RWPE2 (cell line): ENCODE measurements at places on chromosomes 2 and 18.
A peak's percentile ranks its signal among the peaks of the same experiment; 100 is the strongest.

DNA sequence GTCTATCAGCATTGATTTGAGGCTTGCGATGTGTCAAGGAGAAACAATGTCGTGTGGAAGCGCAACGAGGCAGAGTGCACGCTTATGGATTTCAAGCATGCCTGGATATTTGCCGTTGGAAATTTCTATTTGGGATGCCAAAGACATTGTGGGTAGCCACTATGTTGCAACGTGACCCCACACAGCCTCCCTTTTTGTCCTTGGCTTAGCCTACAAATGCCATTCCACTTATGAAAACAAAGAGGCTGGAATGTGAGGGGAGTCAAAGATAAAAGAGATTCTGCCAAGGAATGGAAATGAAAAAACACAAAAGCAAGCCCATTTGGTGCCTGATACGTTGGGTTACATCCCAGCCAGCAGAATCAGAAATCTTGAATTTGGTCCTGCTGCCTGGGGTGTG is 721.2 kb downstream of the GALR1 start:
- no peak for DNase-seq

DNA sequence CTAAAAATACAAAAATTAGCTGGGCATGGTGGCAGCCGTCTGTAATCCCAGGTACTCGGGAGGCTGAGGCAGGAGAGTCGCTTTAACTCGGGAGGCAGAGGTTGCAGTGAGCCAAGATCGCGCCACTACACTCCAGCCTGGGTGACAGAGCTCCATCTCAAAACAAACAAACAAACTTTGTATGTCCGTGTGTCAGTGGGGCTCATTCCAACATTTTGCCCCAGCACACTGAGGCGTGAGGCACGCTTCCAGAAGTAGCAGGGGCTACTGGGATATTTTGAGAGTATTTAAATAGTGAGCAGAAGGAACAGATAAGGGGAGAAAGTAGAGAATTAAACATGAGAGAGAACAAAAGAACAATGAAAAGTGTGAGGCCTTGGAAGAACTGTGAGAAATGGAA is 83.3 kb upstream of the TANK start:
- no peak for DNase-seq

DNA sequence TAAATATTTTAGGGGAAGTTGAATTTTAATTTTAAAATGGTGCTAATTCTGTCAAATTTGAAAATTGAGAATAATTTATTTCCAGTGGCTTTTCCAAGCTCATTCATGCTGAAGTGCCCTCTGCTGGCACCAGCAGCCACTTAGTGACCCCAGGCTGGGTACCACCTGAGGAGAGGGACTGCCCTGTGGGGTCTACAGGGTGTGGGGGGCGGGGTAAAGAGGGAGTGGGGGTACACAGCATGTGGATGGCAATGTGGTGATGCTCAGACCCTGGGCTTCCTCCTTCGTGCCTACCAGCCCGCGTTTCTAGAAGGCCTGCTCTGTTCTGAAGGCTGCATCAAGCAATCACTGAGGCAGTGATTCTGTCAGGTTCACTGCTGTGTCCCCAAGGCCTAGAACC is 45.1 kb upstream of the SCLY start:
- no peak for DNase-seq

DNA sequence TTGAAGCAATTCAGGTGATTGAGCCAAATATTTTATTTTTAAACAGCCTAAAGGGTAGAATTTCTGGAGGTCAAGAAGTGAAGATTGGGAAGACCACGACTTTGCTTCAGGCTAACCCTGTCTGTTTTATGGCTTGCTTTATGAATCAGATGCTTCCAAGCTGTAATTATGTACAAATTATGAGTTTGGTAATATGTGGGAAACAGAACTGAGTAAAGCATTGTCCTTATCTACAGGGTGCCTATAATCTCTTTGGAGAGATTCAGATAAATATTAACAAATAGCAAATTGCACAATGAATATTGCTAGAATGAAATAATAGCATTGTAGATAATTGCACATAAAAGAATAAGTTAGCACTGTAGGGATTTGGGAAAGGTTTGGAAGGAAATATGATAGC is 539.4 kb upstream of the CDH2 start:
- DNase-seq, result no peak

GRCh38 chr2:128280901-128281321 is 37.8 kb downstream of the HS6ST1 start:
- no peak for DNase-seq

GRCh38 chr2:231296401-231296974 is 98.1 kb downstream of the ARMC9 start:
- no peak for DNase-seq

DNA sequence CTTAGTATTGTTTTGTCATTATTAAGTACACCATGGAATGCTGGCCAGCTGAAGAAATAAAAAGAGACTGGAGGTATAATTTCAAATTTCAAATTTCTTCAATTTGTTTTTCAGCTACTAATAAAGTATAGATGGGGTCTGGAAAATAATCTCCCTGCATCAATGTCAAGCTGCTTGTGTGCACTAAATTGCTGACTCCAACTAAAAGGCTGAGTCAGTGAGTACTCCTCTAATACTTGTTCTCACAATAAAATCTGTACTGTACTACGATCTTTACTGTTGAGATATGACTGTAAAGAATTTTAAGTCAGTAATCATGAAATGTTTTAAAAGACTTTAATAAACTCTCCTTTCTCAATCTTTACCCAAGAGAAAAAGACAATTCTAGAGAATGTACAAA is 131.9 kb downstream of the SATB2 start:
- no peak for DNase-seq

GRCh38 chr2:209960045-209960444 is 42.4 kb upstream of the RPE start:
- DNase-seq, result no peak

DNA sequence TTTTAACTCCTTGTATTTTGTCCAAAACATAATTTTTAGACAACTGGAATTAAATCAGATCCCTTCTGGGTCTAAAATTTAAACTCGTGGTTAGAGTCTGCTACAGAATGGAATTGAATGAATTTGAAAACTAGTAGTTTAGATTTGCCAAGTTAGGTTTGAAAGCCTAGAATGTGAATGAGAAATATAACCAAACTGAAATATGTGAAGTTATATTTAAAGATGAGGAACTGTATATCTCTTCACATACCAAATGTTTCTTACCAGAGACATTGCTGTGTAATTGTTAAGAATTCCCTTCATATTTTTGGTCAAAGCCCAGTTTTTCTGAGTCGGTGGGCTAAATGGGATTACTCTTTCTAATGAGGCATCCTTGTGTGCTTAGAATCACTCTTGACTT is 74.2 kb downstream of the LPIN1 start:
- DNase-seq, result no peak

DNA sequence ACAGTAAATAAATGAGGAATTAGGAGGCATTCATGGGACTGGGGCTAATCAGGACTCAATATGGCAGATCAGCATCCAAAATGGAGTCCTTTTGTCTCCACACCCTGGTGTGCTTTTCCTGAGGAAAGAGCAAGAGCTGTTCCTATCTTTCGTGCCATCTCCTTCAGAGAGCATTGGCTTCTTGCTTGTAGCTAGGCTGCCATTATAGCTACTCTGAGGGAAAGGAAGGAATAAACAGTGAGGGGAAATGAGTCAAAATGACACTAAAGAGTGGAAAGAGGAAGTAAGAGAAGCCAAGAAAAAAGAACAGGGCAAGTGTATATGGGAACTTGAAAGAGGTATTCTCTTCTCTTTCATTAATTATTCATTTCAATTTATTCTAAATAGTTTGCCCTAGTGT is 8.4 kb upstream of the NMI start:
- no peak for DNase-seq

GRCh38 chr2:178718283-178718682 is 88.9 kb downstream of the TTN start:
- no peak for DNase-seq

GRCh38 chr2:86446060-86446459 is 4.9 kb downstream of the KDM3A start:
- DNase-seq, result no peak

DNA sequence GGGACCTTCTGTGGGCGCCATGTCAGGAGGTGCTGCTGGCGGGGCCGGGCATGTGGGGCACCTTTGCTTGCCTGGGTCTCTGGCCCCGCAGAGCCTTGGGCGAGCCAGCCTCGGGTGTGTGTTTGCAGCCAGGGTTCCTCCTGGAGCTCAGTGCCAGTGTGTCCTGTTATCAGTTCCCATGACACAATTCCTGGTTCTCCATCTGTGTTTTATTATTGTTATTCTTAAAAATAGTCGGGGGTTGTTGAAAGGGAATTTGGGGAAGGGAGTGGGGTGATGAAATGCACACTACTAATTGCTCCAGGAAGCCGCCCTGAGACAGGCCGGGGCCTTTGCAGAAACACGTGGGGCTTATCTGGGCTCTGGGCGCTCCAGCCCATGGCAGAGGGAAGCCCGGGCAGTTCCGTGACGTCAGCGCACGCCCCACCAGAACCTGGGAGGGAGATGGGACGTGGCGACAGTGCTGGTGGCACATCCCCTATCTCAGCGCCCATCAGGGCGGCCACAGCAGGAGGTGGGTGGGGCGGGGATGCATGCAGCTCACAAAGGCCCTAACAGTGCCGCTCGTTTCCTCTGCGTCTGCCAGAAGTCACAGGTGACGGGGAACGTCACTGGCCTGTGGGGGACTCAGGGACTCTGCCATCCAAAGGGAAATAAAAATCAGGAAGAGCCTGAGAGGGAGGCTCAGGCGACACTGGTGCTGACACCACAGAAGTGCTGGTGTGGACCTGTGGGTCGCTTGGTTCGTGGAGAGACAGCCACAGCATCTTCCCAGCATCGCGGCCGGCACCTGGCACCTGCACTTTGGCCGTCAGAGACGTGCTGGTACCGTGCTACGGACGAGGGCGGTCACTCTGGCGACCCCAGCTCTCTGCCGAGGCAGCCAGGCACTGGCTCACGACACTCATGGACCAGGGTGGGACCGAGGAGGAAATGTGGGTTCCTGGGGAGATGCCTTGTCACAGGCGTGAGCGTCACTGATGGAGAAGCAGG is 131.0 kb downstream of the NFATC1 start:
- peak; percentile 47 for DNase-seq

DNA sequence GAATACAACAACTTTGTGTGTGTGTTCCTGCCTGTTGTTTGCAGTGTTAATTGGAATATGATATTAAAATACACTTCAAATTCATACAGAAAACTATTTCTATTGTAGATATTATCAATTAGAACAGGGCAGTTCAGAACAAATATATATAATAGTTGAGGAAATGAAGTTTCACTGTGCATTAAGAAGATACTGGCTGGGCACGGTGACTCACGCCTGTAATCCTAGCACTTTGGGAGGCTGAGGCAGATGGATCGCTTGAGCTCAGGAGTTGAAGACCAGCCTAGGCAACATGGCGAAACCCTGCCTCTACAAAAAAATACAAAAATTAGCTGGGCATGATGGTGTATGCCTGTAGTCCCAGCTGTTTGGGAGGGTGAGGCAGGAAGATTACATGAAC is 79.3 kb downstream of the ASAP2 start:
- no peak for DNase-seq

- no peak for DNase-seq
Observed at GRCh38 chr2:176072951-176073904, 10.5 kb downstream of the EVX2 start.

DNA sequence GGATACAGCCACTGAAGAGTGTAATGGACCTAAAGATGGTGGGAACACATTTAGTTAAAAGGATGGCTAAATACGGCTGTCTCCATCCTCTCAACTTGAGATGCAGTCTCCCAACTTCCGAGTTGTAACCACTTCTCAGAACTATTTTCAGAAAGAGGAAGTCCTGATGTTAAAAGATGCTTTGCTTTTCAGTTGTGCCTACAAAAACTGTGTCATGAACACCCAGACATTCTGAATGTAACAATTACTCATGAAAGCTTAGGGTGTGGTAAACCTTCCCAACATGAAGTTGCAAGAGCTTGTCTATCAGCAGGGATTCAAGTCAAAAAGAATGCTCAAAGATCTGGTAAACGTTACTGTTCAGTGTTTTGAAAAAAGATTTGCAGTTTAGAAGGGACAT is 147.9 kb downstream of the DOCK10 start:
- DNase-seq, result no peak

DNA sequence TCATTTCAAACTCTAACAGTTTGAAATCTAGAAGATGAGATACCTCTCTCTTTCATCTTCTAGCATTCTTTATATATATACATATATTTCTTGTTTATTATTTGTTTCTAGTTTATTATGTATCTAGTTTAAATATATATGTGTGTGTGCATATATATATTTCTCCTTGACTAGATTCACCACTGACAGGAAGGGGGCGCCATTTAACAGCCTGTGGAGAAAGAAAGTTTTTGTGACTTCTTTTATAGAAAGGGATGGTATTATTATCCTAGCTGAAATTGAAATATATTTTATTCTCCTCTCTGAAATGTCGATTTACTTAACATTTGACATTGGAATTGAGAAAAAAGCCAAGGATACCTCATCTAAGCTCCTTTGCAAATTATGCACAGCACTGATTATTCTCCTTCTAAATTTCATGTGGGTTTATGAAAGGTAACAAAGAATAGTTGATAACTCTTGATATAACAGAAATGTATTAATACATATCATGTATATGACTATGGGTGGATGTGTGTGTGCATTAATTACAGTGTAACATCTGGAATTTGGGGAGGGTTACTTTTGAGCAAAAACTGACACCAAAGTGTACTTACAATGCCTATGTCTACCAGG is 160.7 kb upstream of the NT5C1B start:
- DNase-seq, result no peak

GRCh38 chr18:59005262-59005661 is 134.4 kb upstream of the SEC11C start:
- DNase-seq, result no peak

GRCh38 chr2:16656784-16657391 is 8.7 kb downstream of the CYRIA start:
- DNase-seq, result no peak

GRCh38 chr2:212385241-212385640 is 153.4 kb downstream of the ERBB4 start:
- DNase-seq, result no peak

DNA sequence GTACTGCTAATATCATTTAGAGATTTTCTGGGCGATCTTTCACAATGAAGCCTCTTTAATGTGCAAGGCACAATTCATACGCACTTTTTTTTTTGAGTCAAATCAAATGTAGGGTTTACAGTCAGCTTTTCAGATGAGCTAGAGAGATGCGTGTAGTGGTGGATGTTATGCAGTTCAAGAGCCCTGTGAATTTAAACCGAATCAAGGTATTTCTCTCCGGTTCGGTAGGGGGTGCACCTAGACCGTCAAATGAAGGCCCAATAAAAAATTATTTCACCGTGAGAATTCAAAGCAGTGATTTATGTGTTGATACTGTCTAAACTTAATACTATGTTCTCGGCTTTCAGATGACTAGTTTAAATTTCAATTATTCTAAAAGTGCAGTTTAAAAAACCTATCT is 1.1 kb downstream of the PTH2R start:
- DNase-seq, result no peak

- DNase-seq, result no peak
Observed at GRCh38 chr2:6623746-6624145, 242.0 kb downstream of the CMPK2 start.

DNA sequence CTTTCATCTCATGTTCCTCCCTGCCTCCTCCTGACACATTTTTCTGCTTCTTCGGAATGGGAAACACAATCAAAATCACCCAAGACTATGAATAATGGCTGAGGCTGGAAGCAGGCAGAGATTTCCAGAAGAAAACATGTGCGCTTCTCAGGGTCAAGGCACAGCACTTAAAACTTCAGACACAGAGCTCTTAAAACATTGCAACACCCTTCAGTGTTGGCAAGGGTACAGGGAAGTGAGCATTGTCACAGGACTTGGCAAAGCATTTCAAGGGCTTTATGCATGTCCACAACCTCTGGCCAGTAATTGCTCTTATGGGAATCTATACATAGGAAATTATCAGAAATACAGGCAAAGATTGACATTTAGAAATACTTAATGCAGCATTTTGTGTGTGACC is 477.6 kb upstream of the KLHL29 start:
- DNase-seq, result no peak

- no peak for DNase-seq
Observed at GRCh38 chr2:133004623-133005022, 334.6 kb upstream of the LYPD1 start.
